Thyroid gland (tissue), 4 donors: ENCODE measurements at places on chromosomes 13 and 19. TPM values are rescaled to one million over a fixed set of nuclear protein-coding genes. Genes with fewer than 3 reads are reported as not detected.

- no peak overlapping the region for H3K4me3 ChIP-seq
- no peaks in the 10 kb centered on the region for H3K36me3 ChIP-seq
- no peak for DNase-seq
- no peak overlapping the region for H3K27ac ChIP-seq
- no peaks in the 10 kb centered on the region for H3K27me3 ChIP-seq
Measured at GRCh38 chr13:30346153-30346788, 38.9 kb upstream of the KATNAL1 start.

- peak overlapping the region; percentile 66 for H3K27ac ChIP-seq
- H3K4me1 ChIP-seq = peaks cover 25% of the 10 kb centered on the region
- H3K4me3 ChIP-seq = no peak overlapping the region
- no peak for DNase-seq
- no peaks in the 10 kb centered on the region for H3K27me3 ChIP-seq
Measured at GRCh38 chr19:34336781-34337271, 28.2 kb upstream of the GPI start.

- DNase-seq = no peak
- no peaks in the 10 kb centered on the region for H3K27me3 ChIP-seq
- H3K27ac ChIP-seq = no peak overlapping the region
Measured at GRCh38 chr19:23904406-23904805, 10.3 kb upstream of the ZNF726 start.

- no peak overlapping the region for H3K27ac ChIP-seq
- H3K4me1 ChIP-seq = no peaks in the 10 kb centered on the region
- H3K27me3 ChIP-seq = no peaks in the 10 kb centered on the region
- no peaks in the 10 kb centered on the region for H3K36me3 ChIP-seq
- no peak overlapping the region for H3K4me3 ChIP-seq
- no peak for DNase-seq
Measured at GRCh38 chr13:91236182-91236581, 111.3 kb upstream of the MIR17HG start.

DNA sequence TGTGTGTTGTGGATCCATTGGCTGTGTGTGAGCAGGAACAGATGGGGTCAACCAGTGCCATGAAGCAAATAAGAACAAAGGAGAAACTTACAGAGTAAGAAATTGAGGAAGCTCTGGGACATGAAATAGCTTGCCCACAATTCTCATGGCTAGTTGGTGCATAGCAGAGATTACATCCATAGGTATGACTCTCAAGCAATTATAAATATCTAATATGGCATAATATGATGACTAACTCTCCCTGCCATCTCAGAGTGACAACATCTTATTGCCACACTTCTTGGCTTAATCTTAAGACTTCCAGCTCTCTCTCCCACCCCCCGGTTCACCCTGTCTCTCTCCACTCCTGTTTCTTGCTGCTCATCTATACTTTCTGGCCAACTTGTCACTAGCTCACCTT lies 53.3 kb downstream of the OXGR1 start:
- H3K4me3 ChIP-seq = no peak overlapping the region
- peaks cover 5% of the 10 kb centered on the region for H3K4me1 ChIP-seq
- H3K27ac ChIP-seq = no peak overlapping the region
- no peak for DNase-seq
- no peaks in the 10 kb centered on the region for H3K27me3 ChIP-seq

DNA sequence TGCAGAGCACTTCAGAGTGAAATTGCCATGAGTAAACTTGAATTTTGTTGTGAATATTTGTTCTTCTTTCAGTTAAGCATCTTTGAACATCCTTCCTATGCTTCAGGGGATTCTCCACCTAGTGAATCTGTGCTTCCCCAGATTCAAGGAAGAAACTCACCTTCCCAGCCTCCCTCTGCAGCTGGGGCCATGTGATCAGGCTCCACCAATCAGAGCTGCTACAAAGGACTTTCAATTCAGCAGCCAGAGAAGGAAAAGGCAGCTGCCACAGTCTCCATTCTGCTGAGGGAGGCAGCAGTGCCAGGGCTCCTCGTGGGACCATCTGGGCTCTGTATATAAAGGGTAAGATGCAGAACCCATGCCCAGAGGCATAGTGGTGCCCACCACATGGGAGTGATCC lies 89.7 kb upstream of the SIAH3 start:
- DNase-seq = no peak
- no peaks in the 10 kb centered on the region for H3K36me3 ChIP-seq
- no peaks in the 10 kb centered on the region for H3K27me3 ChIP-seq
- no peak overlapping the region for H3K4me3 ChIP-seq

DNA sequence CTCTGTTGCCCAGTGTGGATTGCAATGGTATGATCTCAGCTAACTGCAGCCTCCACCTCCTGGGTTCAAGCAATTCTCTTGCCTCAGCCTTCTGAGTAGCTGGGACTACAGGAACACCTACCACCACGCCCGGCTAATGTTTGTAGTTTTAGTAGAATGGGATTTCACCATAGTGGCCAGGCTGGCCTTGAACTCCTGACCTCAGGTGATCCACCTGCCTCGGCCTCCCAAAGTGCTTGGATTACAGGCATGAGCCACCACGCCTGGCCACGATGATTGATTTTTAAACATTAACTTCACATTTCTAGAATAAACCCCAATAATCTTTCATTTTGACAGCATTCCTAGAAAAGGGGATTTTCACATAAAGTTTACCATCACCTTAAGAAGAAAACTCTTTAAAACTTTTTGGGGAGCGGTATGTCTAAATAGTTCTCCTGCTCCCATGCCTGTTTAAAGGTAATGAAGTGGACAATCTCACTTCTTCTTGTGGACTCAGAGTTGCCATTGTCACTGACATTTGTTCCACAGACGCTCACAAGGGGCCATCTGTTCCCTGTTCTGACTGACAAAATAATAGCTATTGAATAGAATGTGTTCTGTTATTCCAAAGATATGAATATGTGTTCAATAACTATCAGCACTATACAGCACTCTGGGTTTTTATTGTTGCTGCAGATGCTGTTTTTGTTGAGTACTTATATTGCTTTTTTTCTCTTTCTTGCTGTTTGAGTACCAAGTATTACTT lies 66.1 kb upstream of the C1QTNF9B start:
- H3K4me1 ChIP-seq = peaks cover 8% of the 10 kb centered on the region
- no peaks in the 10 kb centered on the region for H3K27me3 ChIP-seq
- no peak overlapping the region for H3K4me3 ChIP-seq
- no peaks in the 10 kb centered on the region for H3K36me3 ChIP-seq

DNA sequence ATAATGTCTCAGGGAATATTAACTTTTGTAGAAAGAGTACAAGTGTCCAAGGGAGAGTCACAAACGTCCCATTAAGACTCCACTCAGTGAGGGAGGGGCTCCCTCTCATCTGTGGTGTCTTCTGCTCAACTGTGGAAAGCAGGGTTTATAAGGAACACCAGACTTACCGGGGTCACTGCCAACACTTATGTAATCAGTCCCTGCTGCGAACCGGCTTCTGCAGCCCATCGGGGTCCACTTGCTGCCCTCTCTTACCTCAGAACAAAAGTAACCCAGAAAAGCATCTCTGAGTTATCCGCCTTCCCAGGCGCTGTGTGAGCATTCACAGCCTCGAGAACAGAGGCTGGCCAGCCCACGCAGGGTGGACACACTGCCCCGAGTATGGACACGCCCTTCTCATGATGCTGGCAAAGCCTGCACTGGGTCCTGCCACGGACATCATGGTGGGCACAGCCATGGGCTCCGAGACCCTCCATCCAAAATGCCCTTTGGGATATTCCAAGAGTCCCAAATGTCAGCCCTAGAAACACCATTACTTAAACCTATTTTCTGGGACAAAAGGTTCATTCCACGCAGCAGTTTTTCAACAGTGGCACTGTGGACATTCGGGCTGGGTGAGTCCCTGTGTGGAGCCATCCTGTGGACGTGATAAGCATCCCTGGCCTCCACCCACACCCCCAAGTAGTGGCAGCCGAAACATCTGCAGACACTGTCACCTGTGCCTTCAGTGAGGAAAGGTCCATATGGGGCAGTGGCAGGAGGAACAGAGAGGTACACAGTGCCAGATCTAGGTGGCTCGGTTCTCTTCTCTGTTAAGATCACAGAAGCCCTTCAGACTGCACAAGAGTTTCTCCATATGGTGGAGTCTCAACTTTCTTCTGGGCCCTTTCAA lies 63.9 kb downstream of the STK24 start:
- DNase-seq = no peak
- no peak overlapping the region for H3K27ac ChIP-seq
- no peak overlapping the region for H3K4me3 ChIP-seq
- H3K4me1 ChIP-seq = peaks cover 14% of the 10 kb centered on the region
- H3K36me3 ChIP-seq = no peaks in the 10 kb centered on the region

GRCh38 chr19:7904074-7905020 lies 670 bp downstream of the MAP2K7 start:
- H3K27me3 ChIP-seq = no peaks in the 10 kb centered on the region
- DNase-seq = no peak
- peaks cover 25% of the 10 kb centered on the region for H3K4me1 ChIP-seq

DNA sequence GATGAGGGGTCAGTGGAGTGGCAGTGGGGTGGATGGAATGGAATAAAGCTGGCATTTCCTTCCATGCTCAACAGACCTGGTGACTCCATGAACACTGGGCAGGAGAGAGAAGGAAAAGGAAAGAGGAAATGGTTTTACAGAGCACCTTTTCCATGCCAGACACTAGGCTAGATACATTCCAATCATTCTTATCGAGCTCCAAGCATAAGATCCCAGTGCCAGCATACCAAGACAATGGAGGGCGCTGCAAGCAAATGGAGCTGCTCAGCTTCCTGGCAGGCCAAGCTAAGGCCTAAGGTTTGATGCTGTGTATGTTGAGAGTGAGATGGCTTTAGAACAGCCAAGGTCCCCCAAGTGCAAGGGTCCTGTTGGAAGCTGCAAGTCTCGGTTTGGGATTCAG lies 113.2 kb downstream of the HSPH1 start:
- peaks cover 25% of the 10 kb centered on the region for H3K4me1 ChIP-seq
- H3K27me3 ChIP-seq = no peaks in the 10 kb centered on the region
- H3K27ac ChIP-seq = no peak overlapping the region
- no peak for DNase-seq

GRCh38 chr19:8456064-8456463 lies 11.3 kb downstream of the HNRNPM start:
- peaks cover 93% of the 10 kb centered on the region for H3K4me1 ChIP-seq
- H3K27me3 ChIP-seq = no peaks in the 10 kb centered on the region
- H3K36me3 ChIP-seq = no peaks in the 10 kb centered on the region
- no peak for DNase-seq

DNA sequence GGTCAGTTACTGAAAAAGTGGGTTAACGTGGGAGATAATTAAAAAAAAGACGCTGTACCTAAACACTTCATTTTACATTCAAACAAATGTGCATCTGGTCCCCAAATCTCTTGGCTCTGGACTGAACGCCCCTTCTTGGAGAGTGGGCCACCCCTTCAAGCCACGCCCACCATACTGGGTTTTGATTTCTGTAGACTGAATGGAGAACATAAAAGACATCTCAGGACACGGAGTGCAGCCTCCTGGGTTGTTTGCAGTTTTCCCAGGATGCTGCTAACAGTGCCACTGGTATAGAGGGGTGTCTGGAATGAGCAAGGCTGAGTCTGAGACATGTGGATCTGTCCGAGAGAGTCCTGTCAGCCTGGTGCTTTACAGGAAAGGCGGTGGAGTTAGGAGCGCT lies 10.6 kb downstream of the TFDP1 start:
- H3K4me1 ChIP-seq = no peaks in the 10 kb centered on the region
- no peaks in the 10 kb centered on the region for H3K36me3 ChIP-seq
- no peak overlapping the region for H3K27ac ChIP-seq
- no peak overlapping the region for H3K4me3 ChIP-seq
- no peak for DNase-seq

DNA sequence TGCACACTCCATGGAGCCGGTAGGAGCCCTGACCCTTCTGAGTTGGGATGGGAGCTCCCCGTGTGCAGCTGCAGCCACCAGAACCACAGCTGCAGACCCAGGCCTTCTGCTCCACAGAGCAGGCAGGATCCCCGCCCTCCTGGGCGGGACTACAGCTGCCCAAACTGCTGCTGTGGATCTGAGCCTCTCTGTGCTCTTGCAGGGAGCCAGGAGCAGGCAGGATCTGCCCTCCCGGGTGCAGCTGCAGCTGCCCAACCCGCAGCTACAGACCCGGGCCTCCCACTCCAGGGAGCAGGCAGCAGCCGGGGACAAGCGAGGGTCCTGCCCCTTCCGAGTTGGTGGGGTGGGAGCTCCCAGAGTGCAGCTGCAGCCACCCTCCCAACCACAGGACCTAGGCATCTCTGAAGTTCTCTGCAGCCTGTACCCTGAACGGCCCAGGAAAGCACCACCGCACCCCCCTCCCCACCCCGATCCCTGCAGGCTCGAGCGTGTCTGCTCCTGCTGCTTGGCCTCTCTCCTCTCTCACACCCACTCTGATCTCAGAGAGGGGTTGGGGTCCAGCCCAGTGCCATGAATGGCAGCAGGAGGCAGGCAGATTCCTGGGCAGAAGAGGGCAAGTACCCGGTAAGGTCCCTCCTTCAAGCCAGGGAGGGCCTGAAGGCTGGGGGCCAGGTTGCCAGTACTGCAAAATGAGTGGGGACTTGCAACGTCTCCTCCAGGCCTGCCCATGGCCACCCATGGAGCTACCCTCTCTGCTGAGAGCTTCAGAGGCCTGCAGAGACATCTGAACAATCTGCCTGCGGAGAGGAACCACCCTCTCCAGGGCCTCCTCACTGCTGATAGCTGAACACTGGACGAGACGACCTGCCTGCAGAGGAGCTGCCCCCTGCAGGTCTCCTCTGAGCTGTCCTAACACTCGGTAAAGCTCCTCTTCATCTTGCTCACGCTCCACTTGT lies 16.4 kb upstream of the EMP3 start:
- H3K4me1 ChIP-seq = peaks cover 11% of the 10 kb centered on the region
- no peak overlapping the region for H3K4me3 ChIP-seq
- H3K36me3 ChIP-seq = no peaks in the 10 kb centered on the region
- DNase-seq = peak; percentile 45
- no peaks in the 10 kb centered on the region for H3K27me3 ChIP-seq

DNA sequence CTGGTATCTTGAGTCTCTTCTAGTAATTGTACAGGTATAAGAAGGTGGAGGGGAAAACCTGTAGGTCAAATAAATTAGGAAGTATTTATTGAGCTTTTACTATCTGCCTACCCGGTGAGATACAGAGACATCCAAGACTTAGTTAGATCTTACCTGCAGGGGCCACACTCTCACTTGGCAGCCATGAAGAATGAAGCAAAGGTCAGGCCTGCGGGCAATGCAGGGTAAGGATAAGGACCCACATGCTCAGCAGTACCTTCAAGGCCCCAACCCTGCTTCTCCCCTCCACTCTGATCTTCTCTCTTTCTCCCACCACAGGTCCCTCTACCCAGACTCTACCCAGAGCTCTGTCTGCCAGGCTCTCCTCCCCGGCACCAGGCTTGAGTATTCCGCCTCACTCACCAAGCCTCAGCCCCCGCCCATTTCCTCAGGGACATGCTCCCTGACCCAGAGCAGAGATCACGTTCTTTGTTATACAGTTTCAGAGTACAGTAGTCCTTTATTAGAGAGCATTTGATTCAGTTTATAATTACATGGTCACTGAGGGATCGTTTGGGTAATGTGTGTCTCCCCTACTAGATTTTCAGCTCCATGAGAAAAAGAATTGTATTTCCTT lies 18.9 kb upstream of the CLDN10 start:
- no peak for DNase-seq
- H3K36me3 ChIP-seq = no peaks in the 10 kb centered on the region

The ZNF528 gene
- 55.3 TPM for total RNA-seq

The ADAMTSL5 gene
- total RNA-seq = 0.49 TPM

The PALM gene
- total RNA-seq = 24.1 TPM
